Central memory CD4-positive, alpha-beta T cell (primary cell): ENCODE measurements at places on chromosomes 2 and 18.

- no peak for DNase-seq
These were observed 143.5 kb upstream of the SP5 start for GRCh38 chr2:170571612-170572011.

DNA sequence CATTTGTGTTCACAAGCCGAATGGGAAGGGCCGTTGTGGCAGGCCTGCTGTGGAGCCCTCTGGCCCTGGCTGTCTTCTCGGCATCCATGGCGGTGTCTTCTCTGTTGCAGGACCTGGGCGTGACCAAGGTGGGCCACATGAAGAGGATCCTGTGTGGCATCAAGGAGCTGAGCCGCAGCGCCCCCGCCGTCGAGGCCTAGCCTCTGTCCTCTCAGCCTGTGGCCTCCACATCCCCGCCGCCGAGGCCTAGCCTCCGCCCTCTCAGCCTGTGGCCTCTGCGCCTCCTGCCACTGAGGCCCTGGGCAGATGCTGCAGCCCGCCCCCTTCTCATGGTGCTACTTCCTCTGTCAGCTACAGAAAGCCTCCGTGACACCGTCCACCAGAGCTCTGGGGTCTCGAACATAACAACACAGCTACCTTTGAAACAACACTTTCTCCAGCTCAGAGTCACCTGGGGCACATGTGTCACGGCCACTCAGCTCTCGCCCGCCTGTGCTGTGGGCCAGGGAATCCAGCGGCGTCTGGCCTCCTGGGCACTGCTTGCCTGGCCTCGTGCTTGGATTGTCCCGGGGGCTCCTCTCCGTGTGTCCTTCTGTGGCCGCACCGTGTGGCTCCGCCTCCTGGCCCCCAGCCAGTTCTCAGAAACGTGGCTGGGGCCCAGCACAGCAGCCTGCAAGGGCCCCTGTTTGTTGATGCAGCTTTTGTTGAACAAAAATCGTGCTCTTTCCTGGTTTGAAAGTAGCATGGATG is 97.1 kb downstream of the USP40 start:
- no peak for DNase-seq

- DNase-seq = no peak
These were observed 31.6 kb upstream of the CCDC195 start for GRCh38 chr2:224747765-224748164.

DNA sequence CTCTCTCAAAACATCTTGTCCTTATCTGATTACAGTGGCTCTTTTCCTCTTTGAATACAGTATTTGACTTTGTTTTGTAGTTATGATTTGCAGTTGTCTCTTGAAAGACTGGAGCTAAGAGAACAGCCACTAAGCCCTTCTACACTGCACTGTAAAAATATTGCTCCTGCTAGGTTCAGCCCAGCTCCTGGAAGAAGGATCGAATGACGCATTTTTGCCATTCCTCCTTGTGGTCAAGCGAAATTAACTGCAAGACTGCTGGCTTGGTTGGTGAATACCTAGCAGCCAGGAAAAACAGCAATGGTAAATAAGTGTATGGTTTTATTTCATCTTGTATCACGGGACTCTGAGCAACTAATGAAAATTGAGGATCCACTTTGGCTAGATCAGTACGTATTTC is 407.8 kb upstream of the CDH2 start:
- no peak for DNase-seq

DNA sequence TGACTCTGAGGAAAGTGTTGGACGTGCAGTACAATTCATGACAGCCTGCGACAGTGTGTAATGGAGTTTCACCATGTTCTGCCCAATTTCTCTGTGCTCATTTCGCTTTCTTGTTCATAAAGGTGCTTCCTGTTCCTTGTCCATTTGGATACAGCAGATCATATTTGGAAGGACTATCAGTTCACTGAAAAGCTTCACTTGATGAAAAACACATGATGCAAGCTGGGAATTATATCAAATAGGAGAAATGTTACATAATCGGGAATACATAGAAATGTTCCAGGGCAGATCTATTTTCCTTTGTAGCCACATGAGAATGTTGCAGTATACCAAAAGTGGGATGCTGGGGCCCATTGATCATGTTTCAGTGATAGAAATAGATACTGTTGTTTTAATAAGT is 266.3 kb upstream of the SLC14A2 start:
- no peak for DNase-seq

GRCh38 chr2:219243291-219243761 is 1.9 kb downstream of the GLB1L start:
- no peak for DNase-seq

- no peak for DNase-seq
These were observed 88.9 kb upstream of the BCL2L11 start for GRCh38 chr2:111031546-111032478.

- DNase-seq = no peak
These were observed 59.1 kb upstream of the BOD1L2 start for GRCh38 chr18:57087644-57088376.
